NCI-H1105 (cell line): ENCODE measurements at places on chromosomes 3 and 15.

DNA sequence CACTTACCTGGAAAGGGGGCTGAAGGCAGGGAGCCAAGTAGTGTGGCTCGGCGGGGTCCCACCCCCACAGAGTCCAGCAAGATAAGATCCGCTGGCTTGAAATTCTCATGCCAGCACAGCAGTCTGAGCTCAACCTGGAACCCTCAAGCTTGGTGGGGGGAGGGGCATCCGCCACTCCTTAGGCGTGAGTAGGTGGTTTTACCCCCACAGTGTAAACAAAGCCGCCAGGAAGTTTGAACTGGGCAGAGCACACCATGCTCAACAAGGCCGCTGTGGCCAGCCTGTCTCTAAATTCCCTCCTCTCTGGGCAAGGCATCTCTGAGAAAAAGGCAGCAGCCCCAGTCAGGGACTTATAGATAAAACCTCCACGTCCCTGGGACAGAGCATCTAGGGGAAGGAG, 156.3 kb downstream of the KBTBD8 start:
- DNase-seq, result no peak

DNA sequence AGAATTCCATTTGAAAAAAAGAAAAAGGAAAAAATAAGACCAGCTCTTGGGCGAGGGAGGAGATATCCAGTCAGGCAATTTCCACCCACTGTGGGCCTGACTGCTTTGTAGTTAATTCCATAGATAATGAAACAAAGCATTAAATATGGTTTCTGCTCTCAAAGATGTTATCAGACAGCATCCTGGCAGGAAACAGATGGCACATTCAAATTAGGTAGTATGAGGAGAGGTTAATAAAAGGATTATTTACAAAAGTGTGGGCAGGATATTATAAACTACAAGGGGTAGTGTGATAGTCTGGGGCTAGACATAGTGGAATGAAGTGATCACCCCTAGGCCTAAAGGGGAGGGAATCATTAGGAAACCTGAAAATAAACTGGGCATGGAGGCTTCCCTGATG, 193.2 kb downstream of the CLSTN2 start:
- DNase-seq, result peak; percentile 35

GRCh38 chr15:95451938-95452337, 878.6 kb upstream of the NR2F2 start:
- DNase-seq, result no peak

DNA sequence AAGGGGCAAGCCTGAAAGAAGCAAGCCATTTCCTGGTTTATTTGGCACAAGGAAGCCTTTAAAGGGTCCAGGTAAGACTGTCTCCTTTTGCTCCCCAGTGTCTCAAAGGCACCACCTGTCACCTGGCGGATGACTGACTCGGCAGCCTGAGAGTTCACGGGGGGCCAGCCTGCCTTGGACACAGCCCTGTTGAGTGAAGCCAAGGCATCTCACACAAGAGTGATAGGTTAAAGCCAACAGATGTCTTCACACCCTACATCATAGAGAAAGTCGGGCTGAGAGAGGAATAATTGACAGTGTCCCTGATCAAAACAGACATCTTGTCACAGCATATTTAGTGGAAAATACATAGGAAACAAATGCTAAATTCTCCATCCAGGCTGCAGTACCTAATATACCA, 28.2 kb upstream of the LIPC start:
- DNase-seq, result no peak

GRCh38 chr3:56323986-56324420, 144.3 kb downstream of the ERC2 start:
- no peak for DNase-seq

- no peak for DNase-seq
Observed at GRCh38 chr3:16890597-16891333, 6.0 kb downstream of the PLCL2 start.

- no peak for DNase-seq
Observed at GRCh38 chr3:97930018-97930417, 42.2 kb downstream of the RIOX2 start.

- no peak for DNase-seq
Observed at GRCh38 chr3:100179692-100180349, 65.5 kb upstream of the FILIP1L start.

DNA sequence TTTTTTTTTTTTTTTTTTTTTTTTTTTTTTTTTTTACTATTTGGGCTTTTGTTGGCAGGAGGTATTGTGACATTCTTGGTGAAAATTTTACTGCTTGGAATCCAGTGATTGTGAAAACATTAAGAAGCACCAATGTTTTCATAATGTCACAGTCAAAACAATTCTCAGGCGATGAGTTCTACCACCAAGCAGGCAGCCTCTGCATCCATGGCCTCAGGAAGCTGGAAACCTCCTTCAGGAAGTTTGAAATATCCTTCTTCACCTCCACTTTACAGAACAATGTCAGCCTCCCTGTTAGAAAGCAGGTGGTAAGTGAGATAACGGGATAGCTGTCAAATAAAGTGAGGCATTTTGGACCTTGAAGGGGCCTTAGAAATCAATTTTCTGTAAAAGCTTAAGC, 98.3 kb downstream of the MEX3B start:
- no peak for DNase-seq

GRCh38 chr15:43915631-43916325, 89.0 kb downstream of the WDR76 start:
- no peak for DNase-seq

DNA sequence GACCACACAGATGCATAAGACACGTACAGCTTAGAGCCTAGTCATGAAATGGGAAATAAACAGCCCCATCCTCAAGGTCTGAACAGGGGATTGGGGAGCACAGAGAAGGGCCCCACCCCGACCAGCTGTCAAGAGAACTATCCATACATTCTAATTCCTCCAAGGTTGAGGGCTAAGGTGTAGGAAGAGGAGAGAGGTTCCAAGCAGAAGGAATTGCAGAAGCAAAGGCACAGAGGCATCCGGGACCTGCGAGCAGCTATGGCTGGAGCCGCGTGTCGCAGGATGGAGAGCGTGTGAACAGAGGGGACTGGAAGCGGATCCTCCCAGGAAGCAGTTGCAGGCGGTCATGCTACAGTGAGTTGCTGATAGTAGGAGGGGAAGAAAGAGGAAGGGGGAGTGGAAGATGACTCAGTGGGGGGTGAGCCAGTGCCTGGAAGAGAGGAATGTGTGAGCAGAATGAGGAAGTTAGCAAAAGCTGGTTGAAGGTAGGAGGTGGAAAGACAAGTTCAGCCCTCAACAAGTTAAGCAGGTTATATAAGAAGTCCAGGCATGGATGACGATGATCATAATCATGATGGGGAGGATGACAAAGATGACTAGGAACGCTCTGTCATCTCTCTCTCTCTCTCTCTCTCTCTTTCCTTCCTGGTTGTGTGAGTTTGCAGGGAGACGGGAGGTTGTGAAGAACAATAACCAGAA, 89.7 kb downstream of the LIPC start:
- DNase-seq, result no peak

DNA sequence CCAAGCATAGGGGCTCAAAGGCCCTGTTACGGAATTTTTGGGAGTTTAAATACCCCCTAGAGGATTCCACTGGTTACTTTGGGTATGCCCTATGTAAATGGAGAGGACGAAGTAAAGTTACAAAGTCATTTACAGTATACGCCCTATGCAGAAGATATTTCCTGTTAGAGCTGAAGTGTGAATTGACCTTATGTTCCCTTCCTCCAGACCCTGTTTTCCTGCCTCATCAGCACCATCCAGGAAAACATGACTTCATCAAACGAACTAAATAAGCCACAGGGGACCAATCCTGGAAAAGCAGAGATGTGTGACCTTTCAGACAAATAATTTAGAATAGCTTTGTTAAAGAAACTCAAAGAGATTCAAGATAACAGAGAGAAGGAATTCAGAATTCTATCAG, 177.4 kb downstream of the SQOR start:
- no peak for DNase-seq

DNA sequence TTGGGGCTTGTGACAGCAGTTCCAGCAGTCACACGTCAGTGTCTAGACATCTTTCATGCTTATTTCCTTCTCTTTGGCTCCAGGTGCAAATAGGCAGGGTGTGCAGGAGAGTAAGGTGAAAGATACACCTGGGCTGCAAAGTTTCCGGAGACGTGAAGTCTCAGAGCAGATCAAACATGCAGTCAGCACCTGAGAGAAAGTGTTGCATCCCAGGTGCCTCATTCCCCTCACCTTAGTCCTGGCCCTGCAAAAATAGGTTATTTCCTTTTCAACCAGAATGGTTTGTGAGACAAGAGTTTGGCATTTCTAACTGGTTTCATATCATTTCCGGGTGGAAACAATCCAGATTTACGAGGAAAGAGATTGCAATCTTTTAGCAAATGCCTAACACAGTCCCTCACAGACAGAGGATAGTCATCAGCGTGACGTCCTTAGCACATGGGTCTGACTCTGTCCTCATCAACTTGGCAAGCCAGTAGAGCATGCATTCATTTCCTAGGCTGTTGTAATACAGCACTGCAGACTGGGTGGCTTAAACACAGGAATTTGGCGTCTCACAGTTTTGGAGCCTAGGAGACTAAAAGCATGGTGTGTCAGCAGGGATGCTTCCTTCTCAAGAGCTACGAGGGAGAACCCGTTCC, 58.2 kb upstream of the ARRDC4 start:
- no peak for DNase-seq

GRCh38 chr3:61078048-61078752, 173.1 kb downstream of the FHIT start:
- no peak for DNase-seq
